Stimulated activated CD4-positive, alpha-beta T cell treated with anti-CD3 and anti-CD28 coated beads, Interleukin-1b, Interleukin-23, amount 100 ng/mL, for 24 hours (primary cell): ENCODE measurements at places on chromosomes 4 and X.

DNA sequence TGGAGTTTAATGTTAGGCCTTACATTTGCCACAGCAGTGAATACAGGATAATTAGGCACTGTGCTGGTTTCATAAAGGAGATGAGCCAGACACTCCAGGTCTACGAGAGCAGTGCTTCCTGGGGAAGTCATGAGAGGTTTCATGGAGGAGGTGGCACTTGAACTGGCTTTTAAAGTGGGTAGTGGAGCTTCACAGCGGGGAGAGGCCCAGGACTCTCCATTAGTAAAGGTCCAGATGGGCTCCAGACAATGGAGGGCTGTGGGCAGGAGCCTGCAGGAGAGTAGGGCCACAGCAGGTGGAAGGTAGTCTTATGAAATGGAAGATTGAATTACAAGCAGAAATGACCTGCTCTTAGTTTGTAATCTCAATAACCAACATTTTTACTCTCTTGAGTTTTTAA, 29.0 kb downstream of the CLDN22 start:
- DNase-seq = no peak

DNA sequence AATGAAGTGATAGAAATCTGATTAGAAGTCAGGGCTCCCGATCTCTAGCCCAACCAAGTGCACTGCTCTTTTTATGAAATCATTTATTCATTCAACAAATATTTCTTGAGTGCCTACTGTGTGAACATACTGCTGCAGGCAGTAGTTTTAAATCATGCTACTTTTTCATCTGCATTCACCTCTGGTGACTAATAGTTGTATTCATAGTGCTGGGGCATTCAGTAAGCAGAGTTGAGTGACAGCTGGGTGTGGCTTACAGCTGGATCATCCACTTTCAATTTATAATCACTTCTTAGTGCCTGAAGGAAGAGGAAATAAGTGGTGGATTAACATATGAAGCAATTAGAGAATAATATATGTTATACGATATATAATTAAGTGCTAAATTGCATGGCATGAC, 94.1 kb upstream of the HPRT1 start:
- DNase-seq = no peak

DNA sequence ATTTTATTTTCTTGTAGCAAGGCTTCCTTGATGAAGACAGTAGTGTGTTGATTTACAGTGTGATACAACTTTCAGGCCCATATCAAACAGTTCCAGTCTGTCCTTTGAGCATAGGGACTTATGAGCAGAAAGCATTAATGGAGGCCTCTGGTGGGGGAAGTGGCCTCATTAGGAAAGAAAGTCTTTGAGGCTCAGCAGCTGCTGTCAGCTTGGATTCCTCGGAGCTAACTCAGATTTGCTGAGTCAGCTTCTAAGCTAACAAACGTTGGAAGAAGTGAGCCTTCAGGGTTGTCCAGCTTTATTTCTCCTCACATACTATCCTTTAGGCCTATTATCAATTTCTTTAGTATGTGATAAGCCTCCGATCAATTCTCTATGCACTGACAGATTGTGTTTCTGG, 15.8 kb upstream of the SFRP2 start:
- no peak for DNase-seq

DNA sequence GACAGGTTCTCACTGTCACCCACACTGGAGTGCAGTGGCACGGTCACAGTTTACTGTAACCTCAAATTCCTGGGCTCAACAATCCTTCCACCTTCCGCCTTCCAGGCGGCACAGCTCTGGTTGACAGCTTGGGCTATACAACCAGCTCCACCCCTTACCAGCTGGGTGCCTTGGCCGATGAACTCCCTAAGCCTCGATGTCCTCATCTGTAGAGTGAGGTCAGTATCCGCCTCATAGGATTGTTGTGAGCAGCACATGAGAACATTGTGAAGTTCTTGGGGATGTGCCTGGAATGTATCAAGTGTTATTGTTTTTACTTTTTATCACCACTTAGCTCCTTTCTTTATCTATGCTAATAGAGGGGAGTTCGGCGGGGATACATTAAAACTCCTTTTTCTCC, 23.3 kb downstream of the UCHL1 start:
- no peak for DNase-seq

DNA sequence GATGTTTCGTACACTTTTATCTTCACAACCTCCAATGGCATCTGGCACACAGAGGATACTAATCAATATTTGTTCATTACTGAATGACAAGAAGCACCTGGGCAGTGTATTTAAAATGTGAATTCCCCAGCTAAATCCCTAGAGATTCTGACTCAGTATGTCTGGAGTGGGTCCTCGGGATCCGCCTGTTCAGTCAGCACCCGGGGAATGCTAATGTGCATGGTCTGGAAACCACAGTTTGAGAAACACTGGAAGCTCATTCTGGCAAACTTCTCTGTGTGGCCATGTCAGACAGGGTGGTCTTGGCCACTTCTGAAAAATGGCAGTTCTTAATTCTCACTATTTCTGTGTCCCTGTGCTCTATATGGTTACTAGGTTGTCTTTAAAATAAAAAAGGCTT, 138.8 kb upstream of the VCX start:
- no peak for DNase-seq
